Gastrocnemius medialis (tissue), 4 donors: ENCODE measurements at places on chromosomes 5 and 9. TPM values are rescaled to one million over a fixed set of nuclear protein-coding genes. Genes with fewer than 3 reads are reported as not detected.

The WDR36 gene
- total RNA-seq = 28.2 TPM

The FOXD4L4 gene
- total RNA-seq = not detected

The SPINK6 gene
- not detected for total RNA-seq

The CEL gene
- total RNA-seq = not detected

The STK10 gene
- 5.4 TPM for total RNA-seq

The OR1Q1 gene
- total RNA-seq = not detected

The PROB1 gene
- total RNA-seq = 81.4 TPM

The FAM200C gene
- 0.51 TPM for total RNA-seq

The C7 gene
- total RNA-seq = 5.4 TPM

The LCN10 gene
- total RNA-seq = 4.7 TPM

The PCDHB1 gene
- not detected for total RNA-seq
